Neural crest cell (in vitro differentiated cells): ENCODE measurements at places on chromosomes 11 and 22. TPM values are rescaled to one million over a fixed set of nuclear protein-coding genes. Genes with fewer than 3 reads are reported as not detected.

- no peak overlapping the region for H3K27ac ChIP-seq
- no peak for DNase-seq
- no peak overlapping the region for H3K4me3 ChIP-seq
- H3K27me3 ChIP-seq = no peaks in the 10 kb centered on the region
- no peaks in the 10 kb centered on the region for H3K4me1 ChIP-seq
Observed at GRCh38 chr11:28257761-28258160, 149.6 kb downstream of the METTL15 start.

The MB gene
- not detected in 2 replicates for total RNA-seq

The CCDC85B gene
- 29.3 and 29.4 TPM in 2 replicates for total RNA-seq

The CD6 gene
- total RNA-seq = 0.30 and 0.39 TPM in 2 replicates

The CCDC86 gene
- 41.6 and 44.3 TPM in 2 replicates for total RNA-seq

The H19 gene
- total RNA-seq = 71.3 and 71.8 TPM in 2 replicates

The DLG2 gene
- total RNA-seq = 2.1 and 3.6 TPM in 2 replicates

DNA sequence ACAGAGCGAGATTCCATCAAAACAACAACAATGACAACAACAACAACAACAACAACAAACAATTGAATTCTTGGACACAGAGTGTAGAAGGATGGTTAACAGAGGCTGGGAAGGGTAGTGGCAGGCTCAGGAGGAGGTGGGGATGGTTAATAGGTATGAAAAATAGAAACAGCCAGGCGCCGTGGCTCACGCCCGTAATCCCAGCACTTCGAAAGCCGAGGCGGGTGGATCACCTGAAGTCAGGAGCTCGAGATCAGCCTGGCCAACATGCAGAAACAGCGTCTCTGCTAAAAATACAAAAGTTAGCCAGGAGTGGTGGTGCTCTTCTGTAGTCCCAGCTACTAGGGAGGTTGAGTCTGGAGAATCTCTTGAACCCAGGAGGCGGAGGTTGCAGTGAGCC, 122.9 kb upstream of the GRIA4 start:
- H3K4me3 ChIP-seq = no peak overlapping the region
- H3K36me3 ChIP-seq = no peaks in the 10 kb centered on the region
- no peaks in the 10 kb centered on the region for H3K27me3 ChIP-seq
- no peak for DNase-seq
- H3K4me1 ChIP-seq = peaks cover 14% of the 10 kb centered on the region
- H3K27ac ChIP-seq = no peak overlapping the region
